Activated CD8-positive, alpha-beta T cell treated with anti-CD3 and anti-CD28 coated beads for 36 hours (primary cell): ENCODE measurements at places on chromosomes 7 and 10. TPM values are rescaled to one million over a fixed set of nuclear protein-coding genes. Genes with fewer than 3 reads are reported as not detected.

The ELFN1 gene
- 0.20 TPM for total RNA-seq

The CRHR2 gene
- total RNA-seq: not detected

The IFIT1B gene
- not detected for total RNA-seq

The COL17A1 gene
- total RNA-seq: not detected

The ZCCHC24 gene
- 1.0 TPM for total RNA-seq

The SLC26A3 gene
- total RNA-seq: not detected

The SPDYE6 gene
- total RNA-seq: not detected

- no peak for DNase-seq
These were observed 962.8 kb upstream of the POT1 start for GRCh38 chr7:125892434-125892833.

GRCh38 chr7:39560408-39560807 lies 5.8 kb upstream of the YAE1 start:
- DNase-seq: no peak

- no peak for DNase-seq
These were observed 19.7 kb downstream of the SMURF1 start for GRCh38 chr7:99124236-99124635.

GRCh38 chr7:120985130-120985758 lies 3.3 kb upstream of the CPED1 start:
- DNase-seq: no peak

DNA sequence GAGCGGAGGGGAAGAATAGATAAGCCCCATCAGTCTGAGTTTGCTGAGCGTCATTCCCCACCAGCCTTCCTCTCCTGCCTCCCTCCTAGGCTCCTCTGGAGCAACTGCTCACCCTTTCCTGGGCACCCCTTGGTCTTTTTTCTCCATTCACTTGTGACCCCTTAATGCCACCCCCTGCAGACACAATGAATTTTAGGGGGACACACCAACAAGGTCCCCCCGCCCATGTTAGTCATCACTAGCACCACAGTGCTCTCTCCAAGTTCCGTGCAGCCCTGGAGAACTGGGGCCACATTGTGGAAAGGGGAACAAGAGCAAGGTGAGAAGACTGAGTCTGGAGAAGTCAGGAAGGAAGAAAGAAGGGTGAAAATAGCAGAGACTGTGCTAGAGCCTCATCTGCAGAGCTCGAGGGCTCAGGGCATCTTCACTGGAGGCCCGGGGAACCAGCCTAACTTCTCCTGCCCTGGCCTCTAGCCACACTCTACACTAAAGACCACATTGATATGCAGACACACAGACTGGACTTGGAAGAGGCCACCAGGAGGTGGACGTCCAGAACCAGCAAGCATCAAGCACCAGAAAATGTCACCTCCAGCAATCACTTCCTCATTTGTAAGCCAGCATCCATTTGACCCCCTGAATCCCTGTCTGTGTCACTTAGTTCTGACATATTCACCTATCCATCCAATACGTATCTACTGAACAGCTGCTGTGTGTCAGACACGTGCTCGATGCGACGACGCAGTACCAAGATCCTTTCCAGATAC lies 17.5 kb downstream of the RGR start:
- no peak for DNase-seq
